ENCODE measurements at places on chromosomes 7 and 10.

DNA sequence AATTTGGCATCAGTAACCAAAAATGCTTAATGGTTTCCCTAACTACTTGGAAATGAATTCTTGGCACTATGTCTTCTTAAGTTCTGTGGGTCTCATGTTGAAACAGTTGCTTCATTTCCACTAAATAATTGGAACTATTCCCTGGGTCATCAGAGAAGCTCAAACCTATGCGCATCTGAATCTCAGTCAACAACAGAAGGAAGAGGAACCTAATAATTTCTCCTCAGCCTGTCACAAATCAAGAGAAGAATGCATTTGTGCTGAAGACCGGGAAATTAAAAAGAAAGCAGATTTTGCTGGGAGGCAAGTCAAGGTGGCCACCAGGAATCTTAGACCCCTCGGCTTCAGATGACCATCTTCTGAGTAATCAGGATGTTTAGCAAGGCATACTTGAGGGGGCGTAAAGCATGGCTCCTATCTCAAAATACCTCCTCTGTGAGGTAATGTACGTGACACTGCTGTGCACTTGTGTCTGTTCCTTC is 41.4 kb downstream of the TOMM7 start:
- no peak for DNase-seq

DNA sequence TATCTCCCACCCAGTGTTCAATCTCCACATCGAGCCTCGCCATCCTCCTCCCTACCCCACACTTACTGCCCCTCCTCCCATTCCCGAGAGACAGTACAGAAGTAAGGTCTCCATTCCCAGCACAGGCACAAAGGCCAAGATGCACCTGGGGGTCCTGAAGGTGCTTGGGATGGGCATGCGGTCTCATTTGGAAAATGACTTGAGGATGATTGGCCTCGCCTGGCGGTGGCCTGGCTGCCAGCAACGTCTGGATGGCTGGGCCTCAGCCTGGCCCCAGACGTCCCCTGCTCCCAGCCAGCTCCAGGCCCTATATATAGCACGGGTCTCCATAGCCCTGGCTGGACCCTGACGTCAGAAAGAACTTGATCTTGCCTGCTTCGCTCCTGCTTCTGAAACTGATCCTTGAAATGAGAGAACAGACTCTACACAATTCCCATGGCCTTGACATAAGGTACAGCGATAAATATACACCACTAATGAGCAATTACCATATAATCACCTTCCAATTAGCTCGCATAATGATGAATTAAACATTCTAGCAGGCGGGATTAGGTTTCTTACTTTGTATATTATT is 11.8 kb downstream of the EMX2 start:
- no peak for DNase-seq

DNA sequence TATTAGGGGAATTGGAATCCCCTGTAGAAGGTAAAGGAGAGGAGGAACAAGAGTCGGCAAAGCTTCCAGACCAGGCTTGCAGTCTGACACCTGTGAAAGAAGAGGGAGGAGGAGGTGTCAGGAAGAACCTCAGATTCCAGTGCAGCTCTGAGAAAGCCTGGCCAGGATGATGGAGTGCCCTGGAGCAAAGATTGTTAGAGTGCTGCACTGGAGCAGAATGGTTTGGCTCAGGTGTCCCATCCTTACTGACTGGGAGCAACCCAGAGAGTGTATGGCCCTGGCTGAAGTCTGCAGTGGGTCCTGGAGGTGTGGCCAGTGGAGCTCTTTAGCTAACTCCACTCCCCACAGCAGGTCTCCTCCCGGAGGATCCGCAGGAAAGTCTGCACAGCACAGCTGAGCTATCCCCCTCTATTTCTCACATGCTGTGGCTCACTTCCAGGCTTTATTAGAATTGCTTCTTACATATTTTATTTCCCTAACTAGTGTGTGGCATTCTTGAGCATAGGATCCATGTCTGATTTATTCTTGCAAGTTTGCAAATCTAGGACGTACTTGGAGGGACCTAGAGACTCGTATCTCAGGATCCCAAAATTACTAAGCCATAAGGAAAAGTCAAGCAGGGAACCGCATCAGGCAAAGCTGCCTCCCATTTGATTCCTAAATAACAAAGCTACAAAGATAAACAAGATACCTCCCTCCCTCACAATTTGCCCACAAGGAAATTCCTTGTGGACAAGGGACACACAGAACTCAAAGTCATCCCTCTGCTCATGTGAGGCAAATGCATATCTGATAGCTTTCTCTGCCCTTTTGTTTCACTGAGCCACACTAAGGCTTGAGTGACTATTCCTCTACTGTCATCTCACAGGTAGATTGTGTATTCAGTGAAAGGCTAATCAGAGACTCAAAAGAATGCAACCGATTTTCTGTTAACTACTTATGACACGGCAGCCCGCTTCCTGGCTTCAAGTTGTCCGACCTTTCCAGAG is 58.8 kb downstream of the VIM start:
- no peak for DNase-seq

DNA sequence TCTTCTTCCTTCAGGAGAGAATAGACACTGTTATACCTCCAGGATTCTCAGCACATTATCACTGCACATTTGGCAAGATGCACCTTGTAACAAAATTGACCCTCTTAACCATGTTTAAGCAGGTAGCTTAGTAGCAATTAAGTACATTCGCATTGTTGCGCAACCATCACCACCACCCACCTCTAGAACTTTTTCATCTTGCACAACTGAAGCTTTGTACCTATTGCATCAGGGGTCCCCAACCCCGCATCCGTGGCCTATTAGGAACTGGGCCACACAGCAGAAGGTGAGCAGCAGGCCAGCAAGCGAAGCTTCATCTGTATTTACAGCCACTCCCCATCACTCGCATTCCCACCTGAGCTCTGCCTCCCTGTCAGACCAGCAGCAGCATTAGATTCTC is 29.9 kb upstream of the SMURF1 start:
- no peak for DNase-seq

GRCh38 chr10:72082856-72083789 is 5.2 kb downstream of the SPOCK2 start:
- no peak for DNase-seq

- no peak for DNase-seq
Measured at GRCh38 chr7:108802650-108803049, 233.0 kb downstream of the DNAJB9 start.

GRCh38 chr10:124534231-124534798 is 72.7 kb downstream of the LHPP start:
- DNase-seq: no peak

DNA sequence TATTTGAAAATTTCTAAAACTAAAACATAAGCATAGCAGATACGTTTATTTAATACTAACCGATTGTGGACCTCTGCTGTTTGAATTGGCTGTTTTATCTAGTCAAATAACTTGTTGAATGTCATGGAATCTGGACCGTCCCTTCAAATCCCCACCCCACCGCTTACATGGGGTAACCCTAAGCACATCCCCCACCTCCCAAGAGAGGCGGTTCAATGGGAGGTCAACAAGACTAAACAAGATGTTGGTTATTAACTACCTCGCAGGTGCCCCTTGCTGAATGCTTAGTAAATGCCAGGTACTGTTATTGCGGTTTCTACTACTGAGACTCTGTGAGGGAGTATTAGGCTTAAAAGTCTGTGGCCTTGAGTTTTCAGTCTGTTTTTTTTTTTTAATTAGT is 70.9 kb downstream of the DAGLB start:
- DNase-seq: no peak

- no peak for DNase-seq
Measured at GRCh38 chr7:117872561-117873309, 506 bp downstream of the CTTNBP2 start.

DNA sequence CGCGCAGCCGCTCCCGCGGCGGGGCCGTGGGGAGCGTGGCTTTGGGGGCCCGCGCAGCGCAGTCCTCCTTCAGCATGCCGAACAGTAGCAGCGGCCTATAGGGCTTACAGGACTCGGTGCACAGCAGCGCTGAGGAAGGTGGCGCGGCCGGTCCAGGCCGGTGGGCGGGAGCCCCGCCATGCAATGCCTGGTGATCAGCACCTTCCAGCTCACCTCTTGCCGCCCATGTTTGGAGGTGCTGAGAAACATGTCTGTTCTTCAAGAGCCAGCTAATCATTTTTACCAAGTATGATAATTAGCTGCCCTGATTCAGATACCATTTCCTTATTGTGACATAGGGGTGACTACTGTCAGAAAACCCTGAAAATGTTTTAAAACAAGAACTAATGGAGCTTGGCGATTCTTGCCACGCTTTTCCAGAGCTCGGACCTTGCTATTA is 33.5 kb upstream of the SFTPD start:
- no peak for DNase-seq

DNA sequence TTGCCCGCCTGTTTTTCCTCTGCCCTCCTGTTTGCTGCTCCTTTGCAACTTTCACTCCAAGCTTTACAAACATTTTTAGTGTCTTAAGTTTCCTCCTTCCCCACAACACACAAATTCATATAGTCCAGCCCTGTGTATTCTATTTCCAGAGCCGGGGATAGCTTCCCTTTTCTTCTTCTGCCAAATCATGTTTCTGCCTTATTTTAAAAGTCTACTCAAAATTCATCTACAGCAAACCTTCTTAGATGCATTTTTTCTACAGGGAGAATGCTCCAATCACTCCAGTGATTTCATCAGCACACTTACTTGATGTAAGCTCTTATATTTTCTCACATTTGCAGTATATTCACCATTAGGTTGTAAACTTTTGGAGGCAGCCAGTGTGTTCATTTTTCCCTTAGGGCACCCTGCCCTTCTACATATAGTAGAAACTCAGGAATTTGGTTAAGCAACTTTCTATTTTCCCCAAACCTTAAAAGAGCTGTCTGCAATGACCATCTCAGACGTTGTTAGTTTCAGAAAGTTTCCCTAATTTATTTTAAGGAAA is 12.4 kb upstream of the ACTA2 start:
- no peak for DNase-seq

GRCh38 chr10:70461397-70462348 is 16.9 kb upstream of the PALD1 start:
- no peak for DNase-seq

DNA sequence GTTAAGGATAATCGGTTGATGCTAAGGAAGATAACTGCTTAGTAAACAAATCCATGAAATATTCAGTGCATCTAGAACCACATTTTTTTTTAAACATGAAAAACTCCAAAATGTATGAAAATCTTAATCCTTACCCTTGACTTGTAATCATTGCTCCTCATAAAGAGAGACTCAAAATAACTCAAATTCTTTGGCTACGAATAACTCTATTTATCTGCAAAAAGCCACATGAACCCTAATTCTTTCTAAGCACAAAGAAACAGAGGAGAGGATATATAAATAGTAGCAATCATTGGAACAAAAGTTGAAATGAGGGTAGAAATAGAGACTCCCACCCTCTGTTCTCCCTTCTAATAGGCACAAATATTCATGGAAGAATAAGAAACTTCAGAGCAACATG is 40.2 kb downstream of the ANK3 start:
- DNase-seq: no peak
